Pulmonary artery endothelial cell (primary cell): ENCODE measurements at places on chromosomes 1 and 21. TPM values are rescaled to one million over a fixed set of nuclear protein-coding genes. Genes with fewer than 3 reads are reported as not detected.

- DNase-seq, result no peak
Observed at GRCh38 chr1:38092256-38092655, 45.7 kb upstream of the POU3F1 start.

- DNase-seq, result no peak
Observed at GRCh38 chr1:99738858-99739465, 27.5 kb downstream of the FRRS1 start.

DNA sequence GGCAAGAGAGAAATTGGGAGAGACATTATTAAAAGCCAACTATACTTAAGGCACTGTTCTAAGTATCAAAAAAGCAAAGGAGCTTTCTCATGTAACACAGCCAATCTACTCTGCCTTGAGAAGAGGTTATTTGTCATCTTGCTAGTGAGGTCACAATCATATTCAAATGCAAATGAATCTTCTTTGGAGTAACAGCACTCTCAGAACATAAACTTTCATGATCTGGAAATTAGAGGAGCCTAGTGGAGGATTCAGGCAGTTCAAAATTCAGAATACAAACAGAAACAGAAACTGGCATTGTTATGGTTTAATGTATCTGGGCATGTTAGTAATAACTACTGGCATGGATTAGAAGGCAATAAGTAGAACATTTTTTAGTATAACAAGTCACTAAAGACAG, 57.4 kb downstream of the ARID4B start:
- DNase-seq, result no peak

GRCh38 chr1:188715566-188715965, 1762.1 kb downstream of the BRINP3 start:
- DNase-seq, result no peak

DNA sequence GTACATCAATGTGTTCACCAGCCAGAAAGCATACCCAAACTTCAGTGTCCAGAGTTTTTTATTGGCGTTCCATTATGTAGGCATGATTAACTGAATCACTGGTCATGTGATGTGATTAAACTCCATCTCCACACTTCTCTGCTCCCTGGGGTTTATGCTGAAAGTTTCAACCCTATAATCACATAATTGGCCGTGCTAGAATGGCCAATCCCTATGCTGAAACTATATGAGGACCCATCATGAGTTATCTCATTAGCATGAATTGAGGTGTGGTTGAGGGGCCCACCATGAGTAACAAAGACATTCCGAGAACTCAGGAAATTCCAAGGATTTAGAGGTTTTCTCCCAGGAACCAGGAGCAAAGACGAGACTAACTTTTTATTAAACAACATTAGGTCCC, 31.8 kb upstream of the FBXO28 start:
- DNase-seq, result no peak

Gene FAM151A
- not detected in 2 replicates for total RNA-seq

Gene AP4B1
- total RNA-seq, result 25.1 and 29.3 TPM in 2 replicates
